ENCODE measurements at places on chromosomes 7 and 10.
A peak's percentile ranks its signal among the peaks of the same experiment; 100 is the strongest.

- H3K4me3 ChIP-seq = no peak overlapping the region
- H3K36me3 ChIP-seq = no peaks in the 10 kb centered on the region
- DNase-seq = no peak
- H3K4me1 ChIP-seq = no peaks in the 10 kb centered on the region
Observed at GRCh38 chr10:127452568-127452967, 96.5 kb upstream of the NPS start.

DNA sequence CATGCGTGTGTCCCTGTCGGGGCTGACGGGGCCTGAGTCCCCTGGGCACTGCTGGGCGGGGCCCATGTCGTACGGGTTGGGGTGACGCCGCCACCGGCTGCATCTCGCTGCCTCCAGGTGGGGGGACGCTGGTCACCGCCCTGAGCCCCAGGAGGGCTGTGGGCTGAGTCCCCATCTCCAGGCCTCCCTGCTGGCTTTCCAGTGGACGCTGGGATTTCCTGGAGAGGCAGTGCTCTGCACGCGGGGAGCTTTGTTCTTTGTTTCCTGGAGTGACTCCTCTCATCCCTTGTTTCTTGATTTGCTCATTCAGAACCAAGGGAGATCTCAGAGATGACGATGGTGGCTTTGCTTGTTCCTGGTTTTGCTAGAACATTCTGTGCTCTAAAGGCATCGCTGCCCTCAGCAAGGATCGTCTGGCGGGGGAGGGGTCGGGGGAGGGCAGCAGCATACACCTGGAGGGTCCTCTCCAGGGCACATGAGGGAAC is 21.0 kb downstream of the PWWP2B start:
- H3K27ac ChIP-seq = no peak overlapping the region
- no peak overlapping the region for H3K4me3 ChIP-seq

DNA sequence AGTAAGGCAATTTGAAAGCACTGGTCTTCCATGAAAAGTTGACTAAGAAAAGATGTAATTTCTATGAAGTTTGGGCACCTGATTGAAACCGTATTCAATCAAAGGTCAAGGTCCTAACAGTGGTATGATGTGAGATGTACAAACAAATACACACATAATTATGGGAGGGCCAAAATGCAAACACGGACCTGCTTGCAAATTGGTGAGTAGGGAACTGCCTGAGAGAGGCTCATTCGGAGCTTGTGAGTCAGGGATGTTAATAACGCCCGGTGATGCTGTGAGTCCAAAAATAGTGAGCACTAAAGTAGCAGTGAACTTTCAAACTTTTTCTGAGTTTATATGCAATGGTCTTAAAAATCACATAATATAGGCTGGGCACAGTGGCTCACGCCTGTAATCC is 34.2 kb upstream of the FAM180A start:
- H3K27ac ChIP-seq = no peak overlapping the region
- no peaks in the 10 kb centered on the region for H3K27me3 ChIP-seq
- H3K4me1 ChIP-seq = no peaks in the 10 kb centered on the region

DNA sequence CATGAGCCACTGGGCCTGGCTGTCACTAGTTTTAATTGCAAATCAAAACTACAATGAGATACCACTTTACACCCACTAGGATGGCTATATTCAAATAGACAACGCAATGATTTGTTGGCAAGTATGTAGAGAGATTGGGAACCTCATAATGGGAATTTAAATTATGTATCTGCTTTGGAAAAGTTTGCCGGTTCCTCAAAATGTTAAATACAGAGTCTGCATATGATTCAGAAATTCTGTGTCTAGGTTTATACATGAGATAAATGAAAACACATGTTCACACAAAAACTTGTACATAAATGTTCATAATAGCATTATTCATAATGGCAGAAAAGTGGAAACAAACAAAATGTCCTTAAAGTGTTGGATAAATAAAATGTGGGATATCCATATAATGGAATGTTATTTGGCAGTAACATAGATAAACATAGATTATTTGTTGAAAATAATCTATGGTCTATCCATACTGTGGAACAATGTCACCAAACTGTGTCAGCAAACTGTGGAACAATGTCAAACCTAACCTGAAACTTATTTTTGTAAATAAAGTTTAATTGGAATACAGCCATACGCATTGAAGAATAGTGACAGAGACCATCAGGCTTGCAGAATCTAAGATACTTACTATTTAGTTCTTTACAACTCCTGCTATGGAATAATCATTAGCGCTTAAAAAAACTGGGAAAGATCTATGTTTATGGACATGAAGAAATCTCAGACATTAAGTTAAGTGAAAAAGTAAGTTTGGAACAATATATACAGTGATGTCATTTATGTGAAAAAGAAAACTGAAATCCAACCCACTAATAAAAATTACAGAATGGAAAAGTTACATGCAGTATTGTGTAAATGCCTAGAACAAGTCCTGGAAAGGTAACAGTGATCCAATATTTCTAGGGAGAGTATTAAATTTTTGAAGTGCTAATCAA is 70.9 kb downstream of the CCDC7 start:
- H3K27ac ChIP-seq = no peak overlapping the region
- no peak for DNase-seq
- no peaks in the 10 kb centered on the region for H3K4me1 ChIP-seq
- H3K4me3 ChIP-seq = no peak overlapping the region
- no peaks in the 10 kb centered on the region for H3K36me3 ChIP-seq

DNA sequence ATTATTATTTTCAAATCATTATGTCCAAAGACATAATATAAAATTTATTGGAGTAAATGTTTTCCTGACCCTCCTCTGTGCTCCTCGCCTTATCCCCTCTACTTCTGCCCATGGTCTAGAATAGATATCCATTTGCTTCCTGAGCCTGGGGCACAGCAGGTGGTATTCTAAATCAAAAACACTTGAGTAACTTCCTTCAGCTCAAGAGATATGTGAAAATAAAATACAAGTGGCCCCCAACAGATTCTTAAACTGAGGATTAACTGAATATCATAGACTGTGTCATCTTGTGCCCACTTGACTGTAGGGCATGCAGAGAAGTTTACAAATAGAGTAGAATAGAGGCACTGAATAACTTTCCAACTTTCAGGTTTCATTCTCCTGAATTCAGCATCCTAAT is 59.1 kb downstream of the HGF start:
- no peaks in the 10 kb centered on the region for H3K4me1 ChIP-seq
- no peaks in the 10 kb centered on the region for H3K27me3 ChIP-seq
- H3K36me3 ChIP-seq = no peaks in the 10 kb centered on the region
- no peak overlapping the region for H3K27ac ChIP-seq
- DNase-seq = no peak

DNA sequence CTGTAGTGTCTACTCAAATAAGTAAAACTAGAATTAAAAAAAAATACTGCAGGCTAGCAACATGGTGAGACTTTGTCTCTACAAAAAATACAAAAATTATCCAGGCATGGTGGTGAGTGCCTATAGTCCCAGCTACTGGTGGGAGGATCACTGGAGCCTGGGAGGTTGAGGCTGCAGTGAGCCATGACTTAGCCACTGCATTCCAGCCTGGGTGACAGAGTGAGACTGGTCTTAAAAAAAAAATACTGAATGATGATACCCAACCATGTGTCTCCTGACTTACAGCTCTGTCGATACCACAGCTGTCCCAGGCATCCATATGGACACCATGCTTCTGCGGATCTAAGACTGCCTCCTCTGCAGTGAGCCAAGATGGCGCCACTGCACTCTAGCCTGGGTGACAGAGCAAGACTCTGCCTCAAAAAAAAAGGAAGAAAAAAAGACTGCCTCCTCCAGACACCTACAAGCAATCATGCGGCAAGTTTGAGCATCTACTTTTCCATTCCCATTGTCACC is 7.9 kb upstream of the FRAT1 start:
- no peaks in the 10 kb centered on the region for H3K27me3 ChIP-seq
- H3K4me3 ChIP-seq = no peak overlapping the region
- no peaks in the 10 kb centered on the region for H3K36me3 ChIP-seq
- no peak for DNase-seq

DNA sequence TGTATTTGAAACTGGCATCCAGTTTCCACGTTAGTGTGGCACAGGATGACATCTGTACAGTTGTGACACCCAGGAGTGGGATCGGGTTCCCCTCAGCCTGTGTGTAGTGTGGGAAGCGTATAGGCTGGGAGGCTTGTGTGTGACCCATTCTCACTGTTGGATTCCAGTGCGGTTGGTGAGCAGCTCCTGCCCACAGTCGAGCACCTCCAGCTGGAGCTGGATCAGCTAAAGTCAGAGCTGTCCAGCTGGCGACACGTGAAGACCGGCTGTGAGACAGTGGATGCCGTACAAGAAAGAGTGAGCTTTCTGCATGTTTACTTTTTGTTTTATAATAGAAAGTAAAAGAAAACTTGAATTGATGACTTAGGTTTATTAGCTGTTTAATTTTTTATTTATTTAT is 18.7 kb upstream of the GET4 start:
- no peaks in the 10 kb centered on the region for H3K4me1 ChIP-seq
- H3K4me3 ChIP-seq = no peak overlapping the region
- H3K27me3 ChIP-seq = no peaks in the 10 kb centered on the region

- no peaks in the 10 kb centered on the region for H3K4me1 ChIP-seq
- H3K4me3 ChIP-seq = no peak overlapping the region
- H3K27ac ChIP-seq = no peak overlapping the region
- DNase-seq = no peak
Observed at GRCh38 chr10:116833986-116834985, 15.0 kb upstream of the ENO4 start.

DNA sequence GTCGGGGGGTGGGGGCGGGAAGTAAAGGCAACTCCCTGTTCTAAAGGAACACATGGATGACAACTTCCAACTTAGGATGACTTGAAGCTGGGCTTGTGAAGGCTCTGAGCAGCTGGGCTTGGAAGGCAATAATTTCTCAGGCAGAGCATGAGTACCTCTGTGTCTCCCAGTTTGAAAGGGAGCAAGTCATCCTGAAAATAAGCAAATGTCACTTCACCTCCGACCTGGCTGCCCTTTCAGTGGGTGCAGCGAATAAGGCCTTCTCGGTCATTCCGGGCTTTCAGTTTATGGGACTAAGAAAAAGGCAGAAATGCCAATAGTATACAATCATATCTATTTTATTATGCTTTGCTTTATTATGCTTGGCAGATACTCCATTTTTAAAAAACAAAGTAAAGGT is 15.3 kb upstream of the ADAMTS14 start:
- H3K36me3 ChIP-seq = no peaks in the 10 kb centered on the region
- no peak for DNase-seq
- no peaks in the 10 kb centered on the region for H3K27me3 ChIP-seq

DNA sequence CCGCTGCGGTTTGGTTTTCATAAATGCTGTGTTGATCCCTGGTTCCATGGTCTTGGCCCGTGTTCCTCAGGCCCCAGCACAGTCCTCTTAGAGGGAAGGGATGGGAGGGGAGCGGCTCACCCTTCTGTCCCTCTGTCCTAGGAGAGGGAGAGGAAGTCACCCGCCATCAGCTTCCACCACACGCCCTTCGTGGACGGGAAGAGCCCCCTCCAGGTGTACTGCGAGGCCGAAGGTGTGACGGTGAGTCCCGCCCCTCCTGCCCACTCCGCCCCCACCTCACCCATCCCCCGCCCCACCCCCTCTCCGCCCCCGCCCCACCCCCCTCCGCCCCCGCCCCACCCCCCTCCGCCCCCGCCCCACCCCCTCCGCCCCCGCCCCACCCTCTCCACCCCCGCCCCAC is 37.5 kb upstream of the DPYSL4 start:
- H3K27ac ChIP-seq = no peak overlapping the region
- H3K27me3 ChIP-seq = no peaks in the 10 kb centered on the region

- no peak overlapping the region for H3K4me3 ChIP-seq
- no peaks in the 10 kb centered on the region for H3K4me1 ChIP-seq
- H3K36me3 ChIP-seq = no peaks in the 10 kb centered on the region
- H3K27me3 ChIP-seq = no peaks in the 10 kb centered on the region
Observed at GRCh38 chr10:55058800-55059199, 257.8 kb upstream of the PCDH15 start.

- H3K27me3 ChIP-seq = no peaks in the 10 kb centered on the region
- DNase-seq = no peak
- H3K36me3 ChIP-seq = peaks cover 12% of the 10 kb centered on the region
- H3K27ac ChIP-seq = peak overlapping the region; percentile 25
Observed at GRCh38 chr7:44073664-44074348, 8.4 kb upstream of the PGAM2 start.

GRCh38 chr10:62691336-62691735 is 113.2 kb upstream of the ADO start:
- no peak for DNase-seq
- no peak overlapping the region for H3K4me3 ChIP-seq
- no peak overlapping the region for H3K27ac ChIP-seq

DNA sequence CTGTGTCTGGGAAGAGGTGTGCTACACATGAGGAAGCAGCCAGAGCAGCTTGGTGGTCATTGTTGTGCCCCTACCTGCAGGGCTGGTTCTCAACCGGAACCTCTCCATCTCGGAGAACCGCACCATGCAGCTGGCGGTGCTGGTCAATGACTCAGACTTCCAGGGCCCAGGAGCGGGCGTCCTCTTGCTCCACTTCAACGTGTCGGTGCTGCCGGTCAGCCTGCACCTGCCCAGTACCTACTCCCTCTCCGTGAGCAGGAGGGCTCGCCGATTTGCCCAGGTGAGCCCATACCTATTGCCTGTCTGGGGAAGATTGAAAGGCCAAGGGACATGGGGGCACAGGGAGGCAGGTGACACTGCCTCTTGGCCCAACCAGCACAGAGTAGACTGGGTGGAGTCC is 29.3 kb upstream of the CSGALNACT2 start:
- no peak overlapping the region for H3K27ac ChIP-seq
- no peak overlapping the region for H3K4me3 ChIP-seq
- no peaks in the 10 kb centered on the region for H3K27me3 ChIP-seq
- no peak for DNase-seq

DNA sequence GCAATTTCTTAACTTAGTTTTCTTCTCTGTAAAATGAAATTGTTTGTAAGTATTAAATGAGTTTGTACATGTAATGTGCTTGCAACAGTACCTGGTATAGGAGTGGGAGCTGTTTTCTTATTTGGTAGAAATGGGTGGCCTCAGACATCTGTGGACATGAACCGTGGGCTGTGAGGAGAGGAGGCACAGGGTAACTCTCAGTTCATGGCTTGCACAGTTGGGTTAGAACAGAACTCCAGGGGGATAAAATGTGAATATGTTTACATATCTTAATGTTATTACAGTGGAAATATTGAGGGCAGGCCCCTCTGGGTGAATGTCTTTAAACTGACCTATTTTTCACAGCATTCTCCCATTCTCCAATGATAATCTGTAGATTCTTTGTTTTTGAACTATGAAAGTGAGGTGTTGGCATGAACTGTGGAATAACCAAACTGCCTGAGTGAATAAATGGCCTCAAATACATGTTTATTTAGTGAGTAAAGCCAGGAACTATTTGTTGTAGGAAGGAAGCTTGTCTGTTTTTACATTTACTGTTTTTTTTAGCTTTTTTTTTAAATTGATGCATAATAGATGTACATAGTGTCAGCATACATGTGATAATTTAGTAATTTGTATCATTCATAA is 2.6 kb downstream of the ABCA13 start:
- no peak overlapping the region for H3K4me3 ChIP-seq
- no peaks in the 10 kb centered on the region for H3K36me3 ChIP-seq
- DNase-seq = no peak
- H3K27me3 ChIP-seq = no peaks in the 10 kb centered on the region
- no peaks in the 10 kb centered on the region for H3K4me1 ChIP-seq

- no peaks in the 10 kb centered on the region for H3K4me1 ChIP-seq
- H3K36me3 ChIP-seq = peaks cover 10% of the 10 kb centered on the region
Observed at GRCh38 chr7:21454906-21455305, 27.0 kb downstream of the SP4 start.
